ENCODE measurements at places on chromosomes 3 and 15. TPM values are rescaled to one million over a fixed set of nuclear protein-coding genes. Genes with fewer than 3 reads are reported as not detected.

DNA sequence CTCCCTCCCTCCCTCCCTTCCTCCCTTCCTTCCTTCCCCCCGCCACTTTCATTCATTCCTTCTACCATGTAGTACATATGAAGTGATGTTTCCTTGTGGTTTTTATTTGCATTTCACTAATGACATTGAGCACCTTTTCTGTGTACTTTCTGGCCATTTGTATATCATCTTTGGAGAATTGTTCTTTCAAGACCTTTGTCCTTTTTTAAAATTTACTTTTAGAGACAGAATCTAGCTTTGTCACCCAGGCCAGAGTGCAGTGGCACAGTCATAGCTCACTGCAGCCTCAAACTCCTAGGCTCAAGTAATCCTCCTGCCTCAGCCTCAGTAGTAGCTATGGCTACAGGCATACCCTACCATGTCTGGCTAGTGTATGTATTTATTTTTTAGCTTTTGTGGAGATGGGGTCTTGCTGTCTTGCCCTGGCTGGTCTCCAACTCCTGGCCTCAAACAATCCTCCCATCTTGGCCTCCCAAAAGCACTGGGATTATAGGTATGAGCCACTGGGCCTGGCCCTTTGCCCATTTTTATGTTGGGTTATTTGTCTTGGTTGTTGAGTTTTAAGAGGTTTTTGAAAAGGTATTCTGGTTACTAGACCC lies 42.0 kb upstream of the CTDSPL2 start:
- H3K36me3 ChIP-seq: peaks cover 13% of the 10 kb centered on the region
- no peak overlapping the region for H3K27ac ChIP-seq
- H3K27me3 ChIP-seq: no peaks in the 10 kb centered on the region
- no peaks in the 10 kb centered on the region for H3K4me1 ChIP-seq
- no peak for DNase-seq
- H3K4me3 ChIP-seq: no peak overlapping the region

CCDC54 gene
- not detected for total RNA-seq

GRCh38 chr15:92813485-92813884 lies 86.6 kb upstream of the CHD2 start:
- DNase-seq: no peak
- peaks cover 4% of the 10 kb centered on the region for H3K36me3 ChIP-seq
- no peaks in the 10 kb centered on the region for H3K27me3 ChIP-seq

PRSS50 gene
- not detected for total RNA-seq

ROBO2 gene
- total RNA-seq: not detected

DNA sequence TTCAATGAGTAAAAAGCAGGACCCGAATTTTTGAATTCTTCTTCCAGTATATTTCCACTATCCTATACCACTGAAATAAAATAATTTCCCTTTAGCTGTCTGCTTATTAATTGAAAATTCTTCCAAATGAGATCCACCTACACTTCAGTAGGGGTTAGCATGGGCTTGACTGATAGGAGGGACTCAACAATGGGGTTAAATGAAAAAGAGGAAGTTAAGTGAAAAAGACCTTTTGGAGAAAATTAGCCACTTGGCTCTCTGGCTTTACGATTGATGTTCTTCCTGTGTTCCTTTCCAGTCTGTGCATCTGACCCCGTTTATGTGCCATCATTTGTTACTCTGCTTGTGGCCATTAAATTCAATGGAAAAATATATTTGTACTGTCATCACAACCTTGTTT lies 54.0 kb upstream of the GCNT3 start:
- H3K27me3 ChIP-seq: peaks cover 7% of the 10 kb centered on the region
- peaks cover 3% of the 10 kb centered on the region for H3K4me1 ChIP-seq
- no peak for DNase-seq
- no peaks in the 10 kb centered on the region for H3K36me3 ChIP-seq

DNA sequence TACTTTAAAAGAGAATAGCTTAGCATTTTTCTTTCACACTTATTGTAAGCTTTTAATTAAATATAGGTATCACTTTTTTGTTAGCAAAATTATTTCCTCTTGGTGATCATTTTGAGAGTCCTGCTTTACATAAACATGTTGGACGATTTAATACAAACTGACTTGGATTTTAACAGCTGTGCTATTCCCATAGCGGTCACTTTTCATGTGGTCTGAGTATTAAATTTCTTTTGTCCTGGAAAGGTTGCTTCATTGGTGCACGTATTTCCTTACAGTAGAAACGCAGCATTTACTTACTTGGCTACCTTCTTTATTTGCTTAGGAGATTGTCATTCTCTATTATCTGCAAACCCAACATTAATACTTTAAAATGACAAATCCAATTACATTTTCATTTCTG lies 109.4 kb downstream of the ATG7 start:
- H3K4me3 ChIP-seq: no peak overlapping the region
- DNase-seq: no peak
- peaks cover 8% of the 10 kb centered on the region for H3K36me3 ChIP-seq
- H3K27ac ChIP-seq: no peak overlapping the region
- no peaks in the 10 kb centered on the region for H3K4me1 ChIP-seq

DNA sequence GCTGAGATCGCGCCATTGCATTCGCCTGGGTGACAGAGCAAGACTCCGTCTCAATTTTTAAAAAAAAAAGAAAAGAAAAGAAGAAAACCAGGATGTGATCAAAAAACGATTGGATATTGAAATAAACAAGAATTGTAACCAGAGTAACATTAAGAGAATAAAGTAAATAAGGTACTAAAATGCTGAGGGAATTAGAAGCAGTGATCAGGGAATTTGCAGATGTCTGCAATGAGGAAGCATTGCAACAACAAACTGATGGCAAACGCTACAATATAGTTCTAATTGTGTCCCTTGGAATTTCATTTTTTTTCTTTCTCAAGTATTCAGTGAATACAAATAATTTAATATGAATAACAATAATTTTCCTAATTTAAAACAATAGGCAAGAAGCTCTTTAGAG lies 1077.5 kb downstream of the TBL1XR1 start:
- no peak overlapping the region for H3K27ac ChIP-seq
- no peaks in the 10 kb centered on the region for H3K36me3 ChIP-seq
- DNase-seq: no peak
- no peaks in the 10 kb centered on the region for H3K4me1 ChIP-seq
- no peaks in the 10 kb centered on the region for H3K27me3 ChIP-seq
- no peak overlapping the region for H3K4me3 ChIP-seq

DNA sequence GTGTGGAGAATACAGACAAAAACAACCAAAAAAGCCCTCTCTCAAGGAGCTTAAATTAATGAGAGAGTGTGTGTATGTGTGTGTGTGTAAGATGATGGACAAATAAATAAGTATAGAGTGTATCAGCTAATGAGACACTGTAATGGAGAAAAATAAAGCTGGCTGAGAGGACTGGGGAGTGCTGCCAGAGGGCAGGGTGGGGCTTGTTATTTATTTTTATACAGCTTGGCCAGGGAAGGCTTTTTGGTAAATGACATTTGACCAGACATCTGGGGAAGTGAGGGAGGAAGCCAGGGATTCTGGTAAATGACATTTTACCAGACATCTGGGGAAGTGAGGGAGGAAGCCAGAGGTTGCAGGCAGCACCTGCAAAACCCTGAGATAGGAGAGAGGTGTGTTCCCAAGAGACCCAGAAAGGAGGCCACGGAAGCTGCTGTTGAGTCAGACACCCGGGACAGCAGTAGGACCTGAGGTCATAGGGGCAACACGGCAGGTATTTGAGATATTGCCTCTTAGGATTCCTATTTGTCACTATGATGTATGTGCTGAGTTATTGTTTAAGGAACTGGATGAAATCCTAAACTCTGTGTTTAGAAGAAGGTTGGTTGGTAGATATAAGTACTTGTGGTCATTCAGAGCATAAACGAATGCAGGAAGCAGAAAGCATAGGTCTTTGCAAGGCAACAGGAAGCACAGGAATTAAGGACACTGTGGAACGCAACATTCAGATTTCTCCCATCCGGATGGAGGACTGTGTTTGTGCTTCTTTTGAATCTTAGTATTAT lies 2.7 kb downstream of the SV2B start:
- no peak overlapping the region for H3K4me3 ChIP-seq
- H3K36me3 ChIP-seq: no peaks in the 10 kb centered on the region
- H3K4me1 ChIP-seq: peaks cover 16% of the 10 kb centered on the region
- no peak overlapping the region for H3K27ac ChIP-seq

- H3K27ac ChIP-seq: no peak overlapping the region
- no peaks in the 10 kb centered on the region for H3K27me3 ChIP-seq
- H3K4me3 ChIP-seq: no peak overlapping the region
- no peak for DNase-seq
- H3K4me1 ChIP-seq: no peaks in the 10 kb centered on the region
- no peaks in the 10 kb centered on the region for H3K36me3 ChIP-seq
Observed at GRCh38 chr3:64143409-64144130, 81.7 kb downstream of the PRICKLE2 start.

DNA sequence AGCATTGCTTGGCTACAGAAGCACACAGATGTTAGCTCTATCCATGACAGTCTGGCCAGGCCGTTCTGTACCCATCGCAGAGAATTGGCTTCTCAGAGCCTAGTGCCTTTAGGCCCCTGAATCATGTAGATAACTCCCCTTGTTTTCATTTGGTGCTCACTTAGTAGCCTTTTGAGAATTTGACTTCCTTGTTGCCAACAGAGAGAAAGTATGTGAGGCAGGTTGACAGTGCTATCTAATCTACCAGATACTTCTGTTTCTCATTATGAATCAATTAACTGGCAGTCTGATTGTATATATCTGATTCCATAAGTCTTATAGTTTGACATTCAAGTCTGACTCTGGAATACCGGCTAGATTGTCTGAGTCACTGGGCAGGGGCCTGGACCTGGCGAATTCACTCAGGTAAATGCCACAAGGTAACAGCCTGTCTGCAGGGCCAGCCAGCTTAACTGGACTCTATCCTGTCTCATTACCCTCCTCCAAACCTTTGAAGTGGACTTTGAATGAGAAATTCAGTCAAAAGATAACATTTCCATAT lies 160.2 kb downstream of the GHSR start:
- H3K27me3 ChIP-seq: no peaks in the 10 kb centered on the region
- no peak overlapping the region for H3K27ac ChIP-seq
- no peaks in the 10 kb centered on the region for H3K36me3 ChIP-seq
- no peak overlapping the region for H3K4me3 ChIP-seq
- DNase-seq: no peak

STRC gene
- total RNA-seq: 0.52 TPM

STAC gene
- not detected for total RNA-seq

THPO gene
- not detected for total RNA-seq
